Esophagus squamous epithelium (tissue), 5 donors: ENCODE measurements at places on chromosomes 1 and 21.

- no peak for DNase-seq
Measured at GRCh38 chr1:215594640-215595039, 27.5 kb downstream of the KCTD3 start.

GRCh38 chr1:200428482-200429205, 18.8 kb upstream of the ZNF281 start:
- no peak for DNase-seq

- DNase-seq, result no peak
Measured at GRCh38 chr21:42405064-42406013, 1.6 kb downstream of the UBASH3A start.

GRCh38 chr1:203428981-203429599, 46.5 kb upstream of the PRELP start:
- DNase-seq, result no peak

GRCh38 chr1:244655186-244655585, 2.3 kb downstream of the DESI2 start:
- DNase-seq, result no peak

GRCh38 chr1:156249593-156249992, 1.7 kb upstream of the PAQR6 start:
- DNase-seq, result no peak

- no peak for DNase-seq
Measured at GRCh38 chr1:81377406-81377805, 423.3 kb upstream of the ADGRL2 start.

DNA sequence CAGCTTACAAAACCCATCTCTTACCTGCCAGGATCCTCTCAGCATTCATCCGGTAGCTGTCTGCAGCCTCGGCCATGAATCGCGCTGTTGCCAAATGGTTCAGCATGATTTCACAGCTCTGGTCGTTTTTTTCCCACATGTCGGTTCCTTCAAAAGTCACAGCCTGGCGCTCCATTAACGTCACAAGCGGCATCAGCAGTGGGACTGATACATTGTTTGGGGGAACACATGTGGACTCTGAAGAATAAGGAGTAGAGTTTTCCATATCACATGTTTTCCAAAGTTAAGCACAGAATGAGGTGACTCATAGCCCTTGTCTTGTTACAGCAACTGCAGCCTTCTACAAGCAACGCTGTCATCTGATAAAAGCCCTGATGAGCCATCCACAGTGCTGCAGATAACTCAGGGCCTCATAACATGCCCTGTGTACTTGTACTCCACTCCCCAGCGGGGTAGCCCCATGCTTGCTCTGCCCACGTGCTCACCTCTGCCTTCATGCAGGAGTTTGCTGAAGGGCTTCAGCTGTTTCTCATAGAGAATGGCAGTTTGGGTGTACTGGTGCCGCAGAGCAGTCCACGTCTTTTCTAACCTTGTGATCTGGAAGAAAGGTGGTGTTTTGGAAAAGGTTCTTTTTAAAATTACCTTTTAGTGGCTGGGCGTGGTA, 114.2 kb downstream of the BCAR3 start:
- no peak for DNase-seq
